ENCODE measurements at places on chromosomes 16 and 17.

- DNase-seq: no peak
These were observed 11.3 kb upstream of the STAC2 start for GRCh38 chr17:39236981-39237441.

DNA sequence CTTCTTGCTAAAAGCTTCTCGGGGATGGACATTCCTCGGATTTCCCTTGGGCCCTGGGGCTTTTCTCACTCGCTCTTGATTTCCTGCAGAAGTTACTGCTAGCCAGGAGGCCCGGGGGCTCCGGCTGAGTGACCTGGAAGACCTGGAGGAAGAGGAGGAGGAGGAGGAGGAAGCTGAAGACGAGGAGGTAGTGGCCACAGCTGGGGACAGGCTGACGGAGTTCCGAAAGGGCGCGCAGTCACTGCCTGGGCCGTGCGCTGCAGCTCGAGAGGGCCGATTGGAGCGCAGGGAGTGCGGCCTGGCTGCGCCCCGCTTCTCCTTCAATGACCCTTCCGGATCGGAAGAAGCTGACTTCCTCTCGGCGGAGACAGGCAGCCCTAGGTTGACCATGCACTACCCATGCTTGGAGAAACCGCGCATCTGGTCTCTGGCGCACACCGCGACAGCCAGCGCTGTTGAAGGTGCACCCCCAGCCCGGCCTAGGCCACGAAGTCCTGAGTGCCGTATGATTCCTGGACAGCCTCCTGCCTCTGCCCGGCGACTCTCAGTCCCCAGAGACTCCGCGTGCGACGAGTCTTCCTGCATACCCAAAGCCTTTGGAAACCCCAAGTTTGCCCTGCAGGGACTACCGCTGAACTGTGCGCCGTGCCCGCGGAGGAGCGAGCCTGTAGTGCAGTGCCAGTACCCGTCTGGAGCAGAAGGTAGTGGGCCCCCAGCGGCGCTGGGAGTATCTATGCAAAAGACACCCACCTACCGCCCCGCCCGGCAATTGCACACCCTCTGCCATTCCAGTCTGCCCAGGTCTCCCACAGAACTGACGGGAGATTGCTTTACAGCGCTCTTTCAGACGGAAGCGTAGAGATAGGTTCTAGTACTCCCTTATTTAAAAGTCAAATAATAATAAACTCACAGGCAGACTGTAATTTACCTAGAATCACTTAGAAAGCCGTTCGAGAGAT is 4.9 kb downstream of the IRX6 start:
- DNase-seq: no peak

DNA sequence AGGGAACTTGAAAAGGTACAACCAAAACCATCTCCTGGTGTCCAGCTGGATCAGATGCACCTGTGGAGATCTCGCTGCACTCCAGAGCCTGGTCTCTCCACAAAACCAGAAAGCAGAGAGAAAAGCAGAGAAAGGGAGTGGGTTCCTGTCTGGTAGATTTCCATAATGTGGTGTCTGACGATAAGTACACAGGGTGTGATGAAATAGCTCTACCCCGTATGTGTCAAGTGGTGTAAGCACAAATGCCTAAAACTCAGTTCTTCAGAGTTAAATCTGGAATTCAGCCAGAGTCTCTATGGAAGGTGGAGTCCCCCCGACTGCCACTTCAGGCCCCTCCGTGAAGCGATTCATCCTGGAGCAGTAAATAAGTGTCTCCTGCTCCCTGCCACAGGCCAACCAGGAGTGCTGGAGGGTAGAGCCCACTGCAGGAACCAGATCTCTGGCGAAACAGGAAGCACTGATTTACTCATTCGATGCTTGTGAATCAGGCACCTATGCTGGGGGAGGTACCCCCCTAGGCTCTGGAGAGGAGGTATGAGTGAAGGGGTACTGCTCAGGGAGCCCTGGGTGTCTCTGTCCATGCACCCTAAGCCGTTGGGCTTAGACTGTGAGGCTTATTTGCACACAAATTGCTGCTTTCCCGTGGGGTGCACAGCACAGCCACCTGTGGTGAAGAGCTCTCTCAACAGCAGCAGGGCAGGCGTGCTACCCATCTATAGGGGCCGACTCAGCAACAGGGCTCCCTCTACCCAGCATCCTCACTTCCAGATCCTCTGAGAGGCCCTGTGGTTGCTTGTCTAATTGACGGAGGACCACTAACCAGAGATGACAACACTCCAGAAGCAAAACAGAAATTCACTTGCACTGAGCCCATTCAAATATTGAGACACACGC is 97.1 kb upstream of the MYOCD start:
- no peak for DNase-seq

- peak; percentile 94 for DNase-seq
These were observed 7.9 kb downstream of the ACLY start for GRCh38 chr17:41910701-41911391.

GRCh38 chr17:27577884-27578717 is 52.9 kb upstream of the LGALS9 start:
- no peak for DNase-seq

DNA sequence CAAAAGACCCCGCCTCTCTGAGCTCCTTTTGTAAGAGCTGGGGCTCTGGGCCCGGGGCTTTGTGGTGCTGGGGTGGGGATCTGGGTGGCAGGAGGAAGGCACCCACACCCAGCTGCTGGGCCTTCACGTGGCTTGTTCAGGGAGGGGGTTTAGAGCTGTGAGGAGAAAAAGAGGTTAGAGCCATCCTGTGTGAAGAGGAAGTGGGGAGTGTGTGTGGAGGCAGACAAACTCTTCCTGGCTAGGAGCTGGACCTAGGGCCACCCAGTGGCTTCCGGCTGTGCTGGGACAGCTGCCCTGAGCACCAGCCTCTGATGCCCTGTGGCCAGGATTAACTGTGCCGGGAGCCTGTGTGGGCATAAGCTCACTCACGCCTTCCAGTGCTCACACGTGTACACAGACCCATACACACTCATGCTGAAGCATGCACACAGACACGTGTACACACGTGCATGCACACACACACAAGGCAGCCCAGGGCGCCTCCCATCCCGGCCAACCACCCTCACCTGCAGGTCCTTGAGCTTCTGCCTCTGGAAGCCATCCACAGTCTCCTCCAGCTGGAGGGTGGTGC is 7.4 kb downstream of the CIBAR2 start:
- no peak for DNase-seq

DNA sequence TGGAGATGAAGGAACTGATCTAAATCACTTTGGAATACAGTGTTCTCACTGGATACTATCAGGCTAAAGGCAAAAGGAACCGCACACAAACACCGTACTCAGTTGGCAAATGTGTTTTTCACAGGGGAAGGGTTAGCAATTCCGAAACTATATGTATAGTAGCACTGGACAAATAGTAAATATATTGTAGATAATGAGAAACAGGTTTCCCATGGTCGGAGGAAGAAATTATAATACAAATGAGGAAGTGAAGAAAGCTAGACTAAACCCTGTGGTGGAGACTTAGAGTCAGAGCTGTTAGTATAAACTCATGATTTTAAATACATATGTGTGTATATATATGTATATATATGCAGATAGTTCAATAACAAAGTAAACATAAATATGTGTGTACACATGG is 414.1 kb upstream of the SALL1 start:
- no peak for DNase-seq

DNA sequence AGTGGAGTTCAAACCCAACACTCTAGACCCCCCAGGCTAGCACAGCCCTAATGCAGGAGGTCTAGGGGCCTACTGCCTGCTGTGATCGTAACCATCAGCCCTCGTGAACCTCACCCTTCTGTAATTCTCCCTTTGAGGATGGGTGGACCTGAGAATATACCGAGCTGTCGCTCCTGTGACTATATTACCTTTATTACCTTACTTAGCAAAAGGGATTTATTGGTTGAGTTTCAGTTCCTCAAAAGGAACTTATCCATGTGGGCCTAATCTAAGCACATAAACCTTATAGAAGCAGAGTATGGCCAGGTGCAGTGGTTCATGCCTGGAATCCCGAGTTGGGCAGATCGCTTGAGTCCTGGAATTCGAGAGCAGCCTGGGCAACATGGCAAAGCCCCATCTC is 19.2 kb upstream of the EMP2 start:
- no peak for DNase-seq

GRCh38 chr16:81041696-81042095 is 6.1 kb downstream of the ATMIN start:
- no peak for DNase-seq

DNA sequence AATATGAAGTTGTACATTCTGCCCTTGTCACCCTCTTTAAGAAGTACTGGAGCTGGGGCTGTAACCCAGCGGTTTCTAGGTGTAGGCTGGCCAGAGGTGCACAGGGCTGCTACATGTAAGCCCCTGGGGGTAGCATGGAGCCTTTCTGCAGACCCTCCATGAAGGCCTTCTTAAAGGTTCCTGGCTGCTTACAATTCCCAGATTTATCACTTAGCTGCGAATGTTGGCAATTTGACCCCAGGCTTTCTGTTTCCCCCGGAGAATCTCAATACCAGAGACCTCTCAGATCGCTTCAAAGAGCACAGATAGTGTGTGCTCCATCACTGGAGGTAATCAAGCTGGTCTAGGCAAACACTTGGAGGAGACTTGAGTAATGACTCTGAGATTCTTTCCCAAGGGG is 309.4 kb downstream of the CBLN1 start:
- DNase-seq: no peak

DNA sequence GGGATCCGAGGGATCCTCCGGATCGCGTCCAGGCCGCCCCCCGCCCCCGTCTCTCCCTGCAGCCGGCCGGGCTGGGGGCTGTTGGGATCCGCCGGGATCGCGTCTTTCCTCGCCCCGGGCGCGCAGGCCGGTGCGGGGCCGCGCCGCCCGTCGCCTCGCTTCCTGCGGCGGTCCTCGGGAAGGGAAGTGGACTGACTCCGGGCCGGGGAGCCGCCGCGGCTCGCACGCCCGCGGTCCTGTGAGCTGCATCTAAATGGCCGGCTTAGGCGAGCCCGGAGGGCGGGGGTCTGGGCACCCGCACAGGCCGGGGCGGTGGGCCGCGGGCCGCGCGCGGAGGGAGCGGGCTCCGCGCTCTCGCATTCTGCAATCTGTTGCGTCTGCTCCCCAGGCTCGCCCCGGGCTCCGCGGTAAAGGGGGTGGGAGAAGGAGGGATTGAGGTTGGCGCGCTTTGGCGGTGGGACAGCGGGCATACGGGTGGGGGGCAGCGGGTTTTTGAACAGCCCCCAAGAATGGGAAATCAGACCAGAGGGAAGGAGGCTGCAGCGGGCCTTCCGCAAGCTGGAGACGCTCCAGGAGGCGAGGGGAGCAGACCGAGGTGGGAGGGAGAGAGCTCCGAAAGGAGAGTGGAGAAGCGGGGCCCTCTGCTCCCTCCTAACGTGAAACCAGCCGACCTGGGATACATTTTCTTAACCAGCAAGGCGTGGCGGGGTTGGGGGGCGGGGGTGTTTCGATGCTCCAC is 2.2 kb downstream of the TMEM132E start:
- no peak for DNase-seq

DNA sequence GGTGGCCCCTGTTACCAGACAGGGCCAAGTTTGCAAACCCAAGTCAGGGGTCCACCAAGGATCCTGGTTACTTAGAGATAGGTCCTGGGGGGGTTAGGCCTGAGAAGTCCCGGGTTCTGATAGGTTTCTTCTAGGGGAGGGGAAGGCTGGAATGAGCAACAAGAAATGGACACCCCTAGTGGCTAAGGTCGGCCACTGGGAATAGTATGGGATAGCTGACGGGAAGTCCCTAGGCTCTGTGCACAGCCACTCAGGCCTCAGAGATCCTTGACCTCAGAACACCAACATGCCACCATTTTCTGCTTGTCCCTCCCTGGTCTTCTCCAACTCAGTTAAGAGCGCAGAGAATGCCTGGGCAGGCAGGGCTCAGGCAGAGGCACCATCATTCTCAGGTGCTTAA is 13.4 kb downstream of the TK2 start:
- DNase-seq: no peak

GRCh38 chr17:65277576-65277975 is 140.4 kb downstream of the RGS9 start:
- DNase-seq: no peak

DNA sequence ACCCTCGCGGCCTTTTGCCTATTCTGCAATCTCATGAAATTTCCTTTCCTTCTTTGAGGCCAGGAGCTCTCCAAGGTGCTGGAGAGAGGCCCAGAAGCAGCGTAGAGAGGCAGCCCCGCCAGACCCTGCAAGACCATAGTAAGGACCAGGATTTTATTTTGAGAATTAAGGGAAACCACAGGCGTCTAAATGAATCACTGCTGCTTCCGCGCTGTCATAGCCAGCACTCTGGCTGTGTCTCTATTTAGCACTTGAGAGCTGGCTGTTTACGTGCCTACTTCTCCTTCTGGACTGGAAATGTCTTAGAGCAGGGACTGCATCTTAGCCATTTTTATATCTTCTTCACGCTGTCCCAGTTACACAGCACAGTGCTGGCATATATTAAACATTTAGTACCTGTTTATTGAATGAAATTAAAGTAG is 37.6 kb upstream of the PIRT start:
- no peak for DNase-seq

- peak; percentile 27 for DNase-seq
These were observed 89.5 kb downstream of the VAT1L start for GRCh38 chr16:77877712-77878347.

DNA sequence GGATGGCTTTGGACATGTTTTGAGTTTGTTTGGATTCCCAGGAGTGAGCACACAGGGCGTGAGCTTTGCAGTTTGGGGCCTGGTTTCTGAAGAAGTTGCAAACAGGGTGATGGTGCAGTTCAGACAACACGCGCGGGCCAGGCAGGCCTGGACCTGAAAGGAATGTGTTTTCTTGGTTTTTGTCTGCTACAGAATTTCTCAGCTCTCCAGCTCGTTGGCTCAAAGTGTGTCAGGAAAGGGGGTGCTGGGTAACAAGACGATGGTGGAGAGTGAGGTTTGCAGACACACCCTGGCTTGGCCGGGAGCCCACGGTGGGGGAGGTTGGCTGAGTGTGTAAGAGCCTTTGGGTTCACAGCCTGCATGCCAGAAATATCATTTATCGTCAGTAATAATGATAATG is 82.3 kb downstream of the CMIP start:
- DNase-seq: no peak

DNA sequence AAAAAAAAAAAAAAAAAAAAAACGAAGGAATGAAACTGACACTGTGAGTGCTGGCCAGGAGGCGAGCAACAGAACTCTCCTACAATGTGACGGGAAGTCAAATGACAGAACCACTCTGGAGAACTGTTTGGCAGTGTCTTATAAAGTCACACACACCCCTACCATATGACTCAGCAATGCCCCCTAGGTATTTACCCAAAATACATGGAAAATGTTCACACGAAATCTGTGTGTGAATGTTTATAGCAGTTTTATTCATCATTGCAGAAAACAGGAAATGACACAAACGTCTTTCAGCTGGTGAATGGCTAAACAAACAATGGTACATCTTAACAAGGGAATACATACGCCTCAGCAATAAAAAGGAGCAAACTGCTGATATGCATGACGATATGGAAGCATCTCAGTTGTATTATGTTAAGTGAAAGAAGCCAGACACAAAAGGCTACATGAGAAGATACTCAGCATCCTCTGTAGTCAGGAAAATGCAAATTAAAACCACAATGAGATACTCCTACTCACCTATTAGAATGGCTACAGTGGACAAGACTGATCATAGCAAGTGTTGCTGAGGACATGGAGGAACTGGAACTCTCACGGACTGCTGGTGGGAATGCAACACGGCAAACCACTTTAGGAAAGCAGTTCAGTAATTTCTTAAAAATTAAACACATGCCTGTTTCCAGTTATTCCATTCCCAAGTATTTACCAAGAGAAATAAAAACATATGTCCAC is 74.7 kb downstream of the TBC1D16 start:
- DNase-seq: no peak

- DNase-seq: no peak
These were observed 29.0 kb downstream of the SMYD4 start for GRCh38 chr17:1800712-1801111.
